Esophagus muscularis mucosa (tissue), 4 donors: ENCODE measurements at places on chromosomes 7 and 10. TPM values are rescaled to one million over a fixed set of nuclear protein-coding genes. Genes with fewer than 3 reads are reported as not detected.
A peak's percentile ranks its signal among the peaks of the same experiment; 100 is the strongest.

DNA sequence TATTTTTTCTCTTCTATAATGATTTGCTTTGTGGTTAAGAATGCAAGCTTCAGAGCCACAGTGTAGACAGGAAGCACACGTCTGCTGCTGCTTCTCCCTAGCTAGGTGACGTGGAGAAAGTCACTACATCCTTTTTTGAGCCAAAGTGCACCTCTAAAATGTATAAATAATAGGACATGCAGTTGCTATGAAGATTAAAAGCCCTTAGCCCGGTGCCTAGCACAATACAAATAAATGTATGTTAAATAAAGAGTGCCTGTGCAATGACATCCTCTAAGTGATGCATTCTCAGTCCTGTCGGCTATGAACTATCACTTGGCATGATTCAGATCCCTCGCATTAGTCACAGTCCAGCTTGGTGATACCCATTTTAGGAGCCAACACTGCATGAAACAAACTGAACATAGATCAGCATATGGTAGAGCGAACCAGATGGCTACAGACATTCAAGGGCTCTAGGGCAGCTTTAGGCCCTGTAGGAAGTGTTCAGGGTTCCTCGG is 4.8 kb upstream of the TRDMT1 start:
- no peaks in the 10 kb centered on the region for H3K27me3 ChIP-seq
- no peak overlapping the region for H3K4me3 ChIP-seq
- H3K27ac ChIP-seq = no peak overlapping the region
- DNase-seq = no peak
- H3K4me1 ChIP-seq = peaks cover 5% of the 10 kb centered on the region

TFPI2 gene
- total RNA-seq = 1.9 TPM

- H3K4me3 ChIP-seq = no peak overlapping the region
- no peaks in the 10 kb centered on the region for H3K27me3 ChIP-seq
- H3K4me1 ChIP-seq = no peaks in the 10 kb centered on the region
- DNase-seq = no peak
- H3K27ac ChIP-seq = no peak overlapping the region
These were observed 172.1 kb downstream of the CYP26A1 start for GRCh38 chr10:93245779-93246178.

DNA sequence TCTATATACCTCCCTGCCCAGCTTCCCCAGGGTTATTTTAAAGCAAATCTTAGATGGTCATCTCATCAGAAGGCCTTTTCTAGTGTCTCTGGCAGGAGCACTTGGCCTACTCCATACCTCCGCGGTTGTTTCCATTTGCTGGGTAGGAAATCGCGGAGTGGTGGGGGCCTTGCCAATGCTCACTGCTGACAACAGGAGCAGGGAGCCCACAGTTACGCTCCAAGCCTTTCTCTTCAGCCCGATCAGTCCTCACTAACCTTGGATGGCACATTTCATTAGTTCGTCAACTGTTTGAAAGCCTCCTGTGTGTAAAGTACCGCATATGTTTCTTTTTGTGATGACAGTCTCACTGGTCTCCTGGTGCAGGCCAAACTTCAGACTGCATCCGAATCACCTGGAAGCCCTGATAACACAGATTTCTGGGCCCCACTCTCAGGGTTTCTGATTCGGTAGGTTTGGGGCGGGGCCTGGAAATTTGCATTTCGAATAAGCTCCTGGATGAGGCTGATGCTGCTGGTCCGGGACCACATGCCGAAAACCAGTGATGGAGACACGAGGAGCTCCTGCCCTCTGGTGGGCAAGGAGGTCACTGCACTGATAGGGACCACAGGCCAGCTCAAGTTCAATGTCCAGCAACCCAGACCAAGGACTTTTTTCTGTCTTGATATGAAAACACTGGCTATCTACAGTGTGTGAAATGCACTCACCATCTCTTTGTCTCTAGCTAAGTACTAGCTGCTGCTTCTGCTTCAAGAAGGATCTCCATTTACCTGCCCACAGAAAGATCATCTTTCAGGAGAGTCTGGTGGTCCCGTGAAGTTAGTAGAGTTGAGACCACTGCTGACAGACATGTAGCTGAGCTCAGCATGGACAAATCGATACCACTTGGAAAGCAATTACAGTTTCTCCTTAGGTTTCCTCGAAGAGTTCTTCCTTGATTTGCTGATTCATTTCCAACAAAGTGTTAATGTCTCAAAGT is 14.0 kb downstream of the LRGUK start:
- no peak overlapping the region for H3K4me3 ChIP-seq
- H3K36me3 ChIP-seq = no peaks in the 10 kb centered on the region
- H3K27ac ChIP-seq = no peak overlapping the region
- no peaks in the 10 kb centered on the region for H3K27me3 ChIP-seq
- DNase-seq = no peak
- H3K4me1 ChIP-seq = no peaks in the 10 kb centered on the region

DNA sequence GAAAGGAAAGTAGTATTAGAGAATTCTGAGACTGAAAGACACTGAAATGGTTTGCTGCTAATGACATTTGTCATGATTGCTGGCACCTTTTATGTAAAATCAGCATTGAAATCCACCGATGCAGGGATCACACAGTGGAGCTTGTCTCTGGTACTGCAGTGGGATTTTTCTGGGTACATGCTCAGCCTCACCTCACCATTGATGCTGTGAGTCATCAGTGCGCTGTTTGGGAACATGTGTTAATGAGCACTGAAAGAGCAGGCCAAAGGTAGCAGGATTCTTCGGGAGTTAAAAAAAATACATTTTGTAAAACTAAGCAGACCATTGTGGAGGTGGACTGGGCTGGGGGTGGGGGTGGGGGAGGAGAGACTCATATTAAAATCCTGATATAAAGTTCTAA is 174.9 kb downstream of the CREB5 start:
- DNase-seq = no peak
- no peak overlapping the region for H3K27ac ChIP-seq
- H3K27me3 ChIP-seq = no peaks in the 10 kb centered on the region
- peaks cover 4% of the 10 kb centered on the region for H3K4me1 ChIP-seq
- no peaks in the 10 kb centered on the region for H3K36me3 ChIP-seq
- H3K4me3 ChIP-seq = no peak overlapping the region

SPDYE6 gene
- total RNA-seq = not detected

PLAC9 gene
- 41.7 TPM for total RNA-seq

GRCh38 chr10:43982250-43982649 is 333.6 kb upstream of the ZNF32 start:
- no peak overlapping the region for H3K27ac ChIP-seq
- H3K4me1 ChIP-seq = no peaks in the 10 kb centered on the region
- H3K4me3 ChIP-seq = no peak overlapping the region
- H3K36me3 ChIP-seq = no peaks in the 10 kb centered on the region
- H3K27me3 ChIP-seq = no peaks in the 10 kb centered on the region
- no peak for DNase-seq

DNA sequence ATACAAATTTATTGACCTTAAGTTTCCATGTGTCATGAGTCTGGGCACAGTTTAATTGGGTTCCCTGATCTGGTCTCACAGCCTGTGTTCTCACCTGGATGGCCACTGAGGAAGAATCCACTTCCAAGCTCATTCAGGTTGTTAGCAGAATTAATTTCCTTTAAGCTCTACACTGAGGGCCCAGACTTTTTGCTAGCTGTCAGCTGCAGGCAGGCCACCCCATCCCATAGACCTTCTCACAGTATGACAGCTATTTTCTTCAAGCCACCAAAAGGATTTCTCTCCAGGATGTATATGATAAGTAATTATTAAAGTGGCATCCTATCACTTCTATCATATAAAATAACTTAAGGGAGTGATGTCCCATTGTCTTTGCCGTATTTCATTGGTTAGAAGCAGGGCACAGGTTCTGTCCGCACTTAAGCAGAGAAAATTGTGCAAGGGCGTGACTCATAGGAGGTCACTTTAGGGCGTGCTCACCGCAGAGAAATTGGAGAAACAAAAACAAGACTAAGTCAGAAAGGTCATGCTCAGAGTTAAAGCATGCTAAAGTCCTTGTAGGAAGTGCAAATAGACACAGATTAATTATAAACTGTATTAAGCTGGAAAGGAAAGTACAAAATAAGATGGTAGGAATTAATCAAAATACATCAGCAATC is 109.9 kb downstream of the AHR start:
- no peaks in the 10 kb centered on the region for H3K27me3 ChIP-seq
- H3K4me3 ChIP-seq = no peak overlapping the region
- H3K4me1 ChIP-seq = peaks cover 18% of the 10 kb centered on the region
- no peak for DNase-seq
- H3K27ac ChIP-seq = peak overlapping the region; percentile 0

DNA sequence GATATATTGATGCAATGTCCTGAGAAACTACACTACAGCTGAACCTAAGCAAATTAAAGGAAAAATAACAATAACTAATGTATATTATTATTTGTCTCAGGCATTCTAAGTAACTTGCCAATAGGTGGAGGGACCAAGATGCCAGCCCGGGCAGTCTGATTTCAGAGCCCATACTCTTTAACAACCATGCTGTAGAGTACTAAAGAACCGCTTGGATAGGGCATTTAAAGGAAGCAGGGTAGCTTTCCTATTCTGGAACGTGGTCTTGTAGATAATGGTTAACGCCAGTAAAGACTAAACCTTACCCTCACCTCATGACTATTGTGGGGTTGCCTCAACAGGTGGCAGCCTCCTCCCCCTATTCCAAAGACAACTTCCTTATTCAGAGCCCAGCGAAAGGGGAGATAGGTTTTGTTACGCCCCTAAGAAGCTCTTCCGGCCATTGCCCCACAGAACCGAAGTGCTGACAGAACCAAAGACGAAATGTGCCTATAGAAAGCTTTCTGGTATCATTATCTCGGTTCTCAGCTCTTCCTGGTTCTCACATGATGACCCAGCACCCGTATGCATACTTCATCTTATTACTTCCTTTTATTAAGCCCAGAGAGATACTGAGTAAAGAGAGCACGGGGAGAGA is 707 bp upstream of the C1GALT1 start:
- H3K36me3 ChIP-seq = no peaks in the 10 kb centered on the region
- H3K4me1 ChIP-seq = peaks cover 18% of the 10 kb centered on the region
- H3K4me3 ChIP-seq = peak overlapping the region; percentile 70
- H3K27me3 ChIP-seq = no peaks in the 10 kb centered on the region
- H3K27ac ChIP-seq = peak overlapping the region; percentile 97
- DNase-seq = no peak

DNA sequence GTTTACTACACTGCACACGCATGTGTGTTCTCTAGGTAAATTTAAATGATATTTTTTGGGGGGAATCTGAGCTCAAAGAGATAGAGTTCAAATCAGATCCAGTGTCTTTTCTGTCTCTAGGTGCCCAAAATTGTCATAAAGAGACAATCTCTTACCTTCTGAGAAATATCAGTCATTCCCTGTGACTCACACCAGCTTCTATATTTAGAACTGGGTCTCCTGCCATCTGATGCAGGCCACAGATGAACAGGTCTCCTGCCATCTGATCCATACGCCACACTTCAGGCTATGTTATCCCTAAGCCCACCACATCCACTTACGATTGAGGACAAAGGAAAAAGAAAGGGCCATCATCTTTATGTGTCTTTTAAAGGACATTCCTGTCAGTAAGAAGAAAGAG is 136.3 kb upstream of the LAMB4 start:
- H3K27me3 ChIP-seq = no peaks in the 10 kb centered on the region
- H3K36me3 ChIP-seq = no peaks in the 10 kb centered on the region
- no peaks in the 10 kb centered on the region for H3K4me1 ChIP-seq
- no peak overlapping the region for H3K27ac ChIP-seq
- no peak for DNase-seq
- H3K4me3 ChIP-seq = no peak overlapping the region
